ENCODE measurements at places on chromosomes 2 and 18.

GRCh38 chr2:14123436-14124103 lies 508.9 kb upstream of the LRATD1 start:
- no peak for DNase-seq

DNA sequence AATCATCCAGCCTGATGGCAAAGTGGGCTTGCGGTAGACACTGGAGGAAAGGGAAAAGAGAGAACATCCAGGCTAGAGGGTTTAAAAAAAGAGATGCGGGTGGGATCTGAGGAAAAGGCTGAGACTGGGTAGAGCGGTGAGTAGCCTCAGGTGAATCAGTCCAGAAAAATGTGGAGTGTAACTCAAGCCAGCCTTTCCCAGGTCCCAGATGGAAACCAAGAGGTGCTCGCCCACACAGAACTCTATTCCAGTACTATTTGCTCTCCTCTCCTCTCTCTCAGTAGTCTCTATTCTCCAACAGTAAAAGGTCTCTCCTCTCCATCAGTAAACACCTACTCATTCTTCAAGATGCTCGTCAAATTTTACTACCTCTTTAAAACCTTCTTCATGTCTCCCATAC lies 38.3 kb upstream of the NRP2 start:
- DNase-seq = no peak

DNA sequence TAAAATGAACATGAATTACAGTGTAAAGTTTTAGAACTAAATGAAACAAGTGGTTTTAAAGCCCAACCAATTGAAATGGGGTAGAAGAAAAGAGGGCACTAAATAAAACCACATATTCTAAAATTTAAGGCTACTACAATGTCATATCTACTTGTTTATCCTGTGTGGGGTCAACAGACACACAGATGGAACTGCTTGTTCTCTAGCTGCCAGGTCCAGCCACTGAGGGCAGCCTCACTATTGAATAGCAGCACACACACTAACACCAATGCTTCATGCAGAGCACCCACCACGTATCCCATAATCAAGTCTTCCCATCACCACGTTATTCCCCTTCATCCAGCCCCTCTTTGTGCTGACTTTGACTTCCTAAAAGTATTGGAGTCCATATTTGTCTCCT lies 88.1 kb downstream of the SPIRE1 start:
- no peak for DNase-seq

- DNase-seq = no peak
Observed at GRCh38 chr2:83959266-83959665, 499.8 kb downstream of the SUCLG1 start.

DNA sequence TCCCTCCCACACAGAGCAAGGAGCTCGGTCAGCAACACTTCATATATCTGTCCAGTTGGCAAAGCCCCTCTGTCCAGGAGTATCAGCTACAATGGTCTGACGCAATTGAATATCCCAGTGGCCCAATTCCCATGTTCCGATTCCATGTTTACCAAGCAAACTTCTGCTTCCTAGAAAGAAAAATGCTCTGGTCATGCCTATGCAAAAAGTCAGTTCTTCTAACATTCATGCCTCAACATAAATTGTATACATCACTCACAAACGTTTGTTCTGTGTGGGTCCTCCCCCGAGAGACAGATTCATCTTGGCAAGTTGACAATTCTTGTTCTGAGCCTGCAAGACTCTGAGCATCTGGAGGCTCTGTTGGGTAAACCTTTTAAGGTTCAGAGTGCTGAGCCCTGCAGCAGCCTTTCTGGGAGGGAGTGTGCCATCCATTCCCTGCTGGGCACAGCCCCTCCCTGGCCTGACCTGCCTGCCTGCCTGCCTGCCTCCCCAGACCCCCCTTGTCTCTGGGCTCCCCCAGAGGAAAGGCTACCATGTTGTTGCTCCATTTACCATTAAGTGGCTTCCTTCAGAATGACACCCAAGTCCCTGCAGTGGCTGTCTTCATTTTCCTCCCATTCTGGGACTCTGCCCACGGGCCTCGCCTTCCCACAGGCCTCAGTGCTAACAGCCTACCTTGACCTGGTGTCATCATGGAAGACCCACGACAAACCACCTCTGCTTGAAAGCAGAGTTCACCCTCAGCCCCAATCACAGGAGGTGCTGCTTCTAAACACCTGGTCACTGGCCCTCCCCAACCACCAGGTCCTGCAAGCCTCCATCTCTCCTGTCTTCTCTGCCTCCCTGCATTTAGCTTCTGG lies 37.6 kb upstream of the TAF1B start:
- DNase-seq = no peak

GRCh38 chr2:65545837-65546805 lies 113.7 kb upstream of the SPRED2 start:
- DNase-seq = no peak

- DNase-seq = no peak
Observed at GRCh38 chr18:13640266-13640860, 86.0 kb downstream of the FAM210A start.

GRCh38 chr2:239058766-239059165 lies 210.9 kb downstream of the TWIST2 start:
- DNase-seq = no peak

DNA sequence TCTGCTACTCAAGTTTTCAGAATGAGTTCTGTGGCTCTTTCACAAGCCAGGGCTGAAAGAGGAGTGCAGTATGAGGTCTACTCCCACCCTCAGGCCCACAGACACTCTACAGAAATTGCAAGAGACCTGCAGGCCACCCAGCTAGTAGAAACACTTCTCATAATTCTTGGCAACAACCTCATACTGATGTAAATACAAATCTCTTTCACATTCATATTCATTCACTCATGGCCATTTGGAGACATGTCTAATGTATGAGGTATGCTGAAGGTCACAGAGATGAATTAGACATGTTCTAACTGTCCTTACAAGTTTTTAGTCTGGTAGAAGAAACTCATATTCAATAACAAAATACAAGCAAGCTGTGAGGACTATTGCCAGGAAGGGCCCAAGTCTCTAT lies 83.8 kb upstream of the KLHL29 start:
- no peak for DNase-seq

- no peak for DNase-seq
Observed at GRCh38 chr2:132400901-132401240, 15.7 kb upstream of the GPR39 start.

DNA sequence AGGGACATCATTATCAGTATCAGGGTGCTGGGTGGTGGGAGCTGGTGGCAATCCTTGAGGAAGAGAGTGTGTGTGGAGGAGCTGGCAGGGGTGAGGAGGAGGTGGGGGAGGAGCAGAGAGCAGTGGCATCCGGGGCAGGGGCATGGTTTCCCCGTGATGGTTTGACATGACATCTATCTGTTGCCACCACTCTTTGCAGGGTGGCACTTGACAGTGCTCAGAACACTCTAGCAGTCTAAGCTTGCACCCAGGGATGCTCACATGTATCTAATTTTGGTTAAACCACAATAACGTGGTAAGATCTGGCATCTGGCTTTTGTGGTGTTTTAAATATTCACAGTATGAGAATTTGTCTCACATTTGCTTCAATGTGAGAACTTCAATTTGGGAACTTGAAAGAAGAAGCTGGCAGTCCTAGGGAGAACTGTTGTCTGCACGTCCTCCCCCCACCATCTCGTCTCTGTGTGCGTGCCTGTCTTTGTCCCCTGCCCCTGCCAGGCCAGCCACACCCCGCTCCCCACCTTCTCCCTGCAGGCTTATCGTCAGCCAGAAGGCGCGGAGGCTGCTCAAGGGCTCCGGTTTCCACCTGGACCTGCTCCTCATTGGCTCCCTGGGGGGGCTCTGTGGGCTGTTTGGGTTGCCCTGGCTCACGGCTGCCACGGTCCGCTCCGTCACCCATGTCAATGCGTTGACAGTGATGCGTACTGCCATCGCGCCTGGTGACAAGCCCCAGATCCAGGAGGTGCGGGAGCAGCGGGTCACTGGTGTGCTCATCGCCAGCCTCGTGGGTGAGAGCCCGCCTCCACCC lies 11.7 kb downstream of the SLC4A3 start:
- DNase-seq = peak; percentile 78

GRCh38 chr2:124953921-124954320 lies 928.8 kb downstream of the CNTNAP5 start:
- no peak for DNase-seq

GRCh38 chr2:12819103-12819475 lies 102.4 kb downstream of the TRIB2 start:
- DNase-seq = peak; percentile 92

GRCh38 chr18:58013241-58014211 lies 30.5 kb upstream of the NEDD4L start:
- DNase-seq = peak; percentile 16

DNA sequence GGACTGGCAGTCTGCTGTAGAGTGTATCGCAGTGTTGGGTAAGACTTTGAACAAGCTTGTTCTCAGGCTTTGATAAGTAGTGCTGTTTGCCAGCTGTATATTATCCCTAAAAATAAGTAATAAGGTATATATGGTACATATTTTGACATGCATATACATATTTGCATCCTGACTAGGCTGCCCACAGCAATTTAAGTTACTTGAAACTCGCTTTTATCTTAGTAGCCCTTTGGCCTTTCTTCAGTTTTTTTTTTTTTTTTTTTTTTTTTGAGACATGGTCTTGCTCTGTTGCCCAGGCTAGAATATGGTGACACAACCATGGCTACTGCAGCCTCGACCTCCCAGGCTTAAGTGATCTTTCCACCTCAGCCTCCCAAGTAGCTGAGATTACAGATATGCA lies 18.2 kb downstream of the MSH6 start:
- no peak for DNase-seq

DNA sequence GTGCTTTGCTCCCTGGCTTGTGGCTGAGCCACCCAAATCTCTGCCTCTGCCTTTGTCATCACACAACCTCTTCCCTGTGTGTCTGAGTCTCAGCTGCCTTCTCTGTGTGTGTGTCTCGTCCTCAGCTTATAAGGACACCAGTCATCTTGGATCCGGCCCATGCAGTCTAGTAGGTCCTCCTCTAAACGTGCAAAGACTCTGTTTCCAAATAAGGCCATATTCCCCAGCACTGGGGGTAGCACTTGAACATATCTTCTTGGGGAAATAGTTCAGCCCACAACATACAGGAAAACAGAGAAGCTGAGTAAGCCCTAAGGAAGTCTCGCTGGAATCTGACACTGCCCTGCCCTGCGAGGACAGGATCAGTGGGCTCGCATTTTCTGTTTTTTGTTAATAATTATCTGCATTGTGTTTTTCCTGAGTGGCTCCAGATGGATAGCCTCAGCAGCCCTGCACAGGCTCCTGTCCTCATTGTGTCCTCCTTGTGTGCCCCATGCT lies 42.1 kb downstream of the MTCL1 start:
- no peak for DNase-seq

GRCh38 chr2:158997037-158997790 lies 28.8 kb downstream of the TANC1 start:
- no peak for DNase-seq

GRCh38 chr18:58605027-58606020 lies 23.6 kb downstream of the ALPK2 start:
- no peak for DNase-seq

DNA sequence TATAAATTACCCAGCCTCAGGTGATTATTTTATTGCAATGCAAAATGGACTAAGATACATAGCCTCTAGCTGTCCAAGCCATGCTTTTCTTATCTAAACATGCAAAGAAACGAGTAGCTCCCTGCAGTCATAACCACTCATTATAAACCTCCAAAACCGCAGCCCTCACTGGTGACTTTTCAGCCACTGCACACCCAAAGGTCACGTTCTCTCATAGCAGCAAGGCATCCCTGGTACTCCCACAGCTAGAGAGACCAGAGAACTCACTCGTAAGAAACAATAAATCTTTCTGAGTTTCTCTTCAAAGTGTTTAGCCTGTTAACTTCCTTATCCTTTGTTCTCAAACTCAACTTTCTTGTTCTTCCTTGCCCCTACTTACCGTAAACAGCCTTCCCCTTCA lies 28.5 kb upstream of the RALBP1 start:
- no peak for DNase-seq

DNA sequence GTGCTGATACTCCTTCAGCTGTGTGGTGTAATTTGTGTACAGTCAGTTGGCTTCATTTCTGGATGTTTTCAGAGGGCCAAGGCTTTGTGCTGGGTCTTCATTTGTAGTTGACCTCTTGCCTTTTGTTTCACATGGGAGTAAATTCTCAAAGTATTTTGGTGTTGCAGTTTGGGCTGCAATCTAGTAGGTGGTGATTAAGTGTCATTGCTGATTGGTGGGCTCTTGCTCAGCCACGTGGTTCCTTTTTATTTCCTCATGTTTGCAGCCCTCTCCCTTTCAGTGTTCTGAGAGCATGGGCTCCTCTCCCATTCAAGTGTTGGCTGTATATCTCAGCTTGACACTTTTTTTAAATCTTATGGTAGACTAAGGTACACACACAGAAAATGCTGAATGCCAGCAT lies 96.8 kb downstream of the SNTG2 start:
- DNase-seq = no peak

- DNase-seq = no peak
Observed at GRCh38 chr18:49230326-49230725, 230.1 kb downstream of the DYM start.

GRCh38 chr2:142872882-142873724 lies 4.4 kb upstream of the KYNU start:
- no peak for DNase-seq

GRCh38 chr2:50863218-50863617 lies 168.7 kb downstream of the NRXN1 start:
- no peak for DNase-seq

DNA sequence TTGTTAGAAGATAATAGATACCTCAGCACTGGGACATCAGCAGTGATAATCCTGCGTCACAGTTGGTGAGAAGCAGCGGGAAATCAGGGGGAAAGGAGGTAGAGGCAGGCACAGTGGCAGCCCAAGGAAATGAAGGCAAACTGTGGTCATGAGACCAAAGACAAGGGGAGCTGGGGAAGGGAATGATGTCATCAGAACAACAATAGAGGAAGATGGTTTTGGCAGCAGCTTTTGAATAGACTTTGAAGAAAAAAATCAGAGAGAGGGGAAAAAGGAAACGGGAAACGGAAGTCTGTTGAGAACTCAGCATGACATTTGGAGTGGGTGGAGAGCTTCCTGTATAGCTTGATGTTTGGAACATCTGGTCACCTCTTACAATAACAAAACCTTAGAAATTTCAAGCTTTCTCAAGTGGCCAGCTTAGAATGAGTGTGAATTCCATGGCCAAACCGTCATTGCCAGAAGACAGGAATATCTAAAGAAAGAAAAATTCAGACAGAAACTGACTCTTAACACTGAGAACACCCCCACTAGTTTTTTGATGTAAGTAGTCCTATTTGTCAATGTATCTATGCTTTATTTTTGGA lies 18.4 kb upstream of the YES1 start:
- DNase-seq = no peak

All from testis (tissue), 5 donors.